Stimulated activated CD4-positive, alpha-beta T cell treated with anti-CD3 and anti-CD28 coated beads, Interleukin-1b, Interleukin-23, amount 100 ng/mL, for 1 hour (primary cell): ENCODE measurements at places on chromosomes 3 and 15.

GRCh38 chr3:170414202-170414663, 4.4 kb upstream of the CLDN11 start:
- no peak for DNase-seq

GRCh38 chr3:182837855-182838454, 44.7 kb downstream of the ATP11B start:
- DNase-seq, result no peak

DNA sequence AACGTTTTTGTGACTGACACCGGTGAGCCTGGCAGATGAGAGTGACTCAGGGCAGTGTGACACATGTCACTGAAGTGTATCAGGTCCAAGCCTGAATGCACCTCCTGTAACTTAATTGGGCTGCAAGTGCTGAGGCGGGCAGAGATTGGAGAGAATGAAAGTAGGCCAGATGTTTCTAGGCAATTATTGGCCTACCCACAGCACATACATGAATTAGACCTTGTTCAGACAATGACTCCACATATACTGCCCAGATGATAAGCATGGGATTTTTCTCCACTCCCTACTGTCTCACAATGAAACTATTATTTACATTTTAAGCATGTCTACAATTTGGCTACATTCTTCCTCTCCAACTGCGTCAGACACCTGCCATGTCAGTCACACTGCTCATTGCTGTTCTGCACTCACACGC, 187.3 kb upstream of the ZNF385D start:
- no peak for DNase-seq

DNA sequence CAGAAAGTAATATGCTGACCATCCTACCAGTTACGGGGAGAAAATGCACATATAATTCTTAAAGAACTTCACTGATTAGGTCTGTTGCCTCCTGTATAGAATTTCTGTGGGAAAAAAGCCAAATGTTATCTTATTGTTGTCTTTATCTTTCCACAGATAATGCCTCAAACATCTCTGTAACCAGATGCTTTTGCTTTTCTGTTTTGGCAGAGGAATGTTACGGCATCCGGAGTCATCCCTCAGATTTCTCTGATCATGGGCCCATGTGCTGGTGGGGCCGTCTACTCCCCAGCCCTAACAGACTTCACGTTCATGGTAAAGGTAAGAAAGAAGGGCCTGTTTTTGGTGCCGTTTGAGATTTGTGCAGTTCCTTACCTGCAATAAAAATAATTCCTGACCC, 33.5 kb downstream of the PCCB start:
- DNase-seq, result no peak

GRCh38 chr3:66604481-66604880, 103.7 kb upstream of the LRIG1 start:
- no peak for DNase-seq

- DNase-seq, result no peak
These were observed 220.8 kb downstream of the MTHFS start for GRCh38 chr15:79675982-79676381.

GRCh38 chr15:39788108-39788507, 5.5 kb upstream of the FSIP1 start:
- DNase-seq, result no peak

DNA sequence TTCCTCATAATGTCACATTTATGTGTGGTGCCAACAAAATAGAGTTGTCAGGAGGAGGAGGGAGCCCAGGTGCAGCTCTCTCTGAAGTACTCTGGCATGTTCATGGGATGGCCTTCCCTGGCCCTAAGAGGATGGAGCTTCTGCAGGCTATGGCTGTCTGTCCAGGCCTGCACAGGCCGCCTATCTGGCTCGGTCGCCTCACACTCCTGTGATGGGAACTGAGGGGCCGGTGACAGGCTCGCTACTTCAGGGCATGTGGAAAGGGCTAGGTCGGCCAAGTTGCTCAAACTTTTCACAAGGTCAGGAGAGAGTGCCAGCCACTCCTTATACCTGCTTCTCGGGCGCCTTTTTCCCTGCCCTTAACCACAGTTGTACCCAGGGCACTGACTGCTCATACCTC, 51.1 kb downstream of the SOX14 start:
- DNase-seq, result no peak

DNA sequence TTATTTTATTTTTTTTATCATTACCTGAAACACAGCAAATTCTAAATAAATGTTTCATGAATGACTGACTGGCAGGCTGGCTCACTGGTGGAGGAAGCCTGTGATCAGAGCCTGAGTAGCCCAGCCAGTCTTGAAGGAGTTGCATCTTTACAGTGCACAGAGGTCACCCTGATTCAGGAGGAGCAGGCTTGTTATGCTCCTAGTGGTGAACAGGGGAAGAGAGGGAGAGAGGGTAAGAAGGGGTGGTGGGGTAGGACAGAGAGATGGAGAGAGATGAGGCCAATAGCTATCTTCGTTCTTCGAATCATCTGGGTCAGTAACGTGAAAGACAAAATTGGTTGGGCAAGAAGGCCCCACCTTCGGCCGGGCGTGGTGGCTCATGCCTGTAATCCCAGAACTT, 202.6 kb upstream of the MCTP2 start:
- DNase-seq, result no peak
